ENCODE measurements at places on chromosomes 6 and 20.
A peak's percentile ranks its signal among the peaks of the same experiment; 100 is the strongest.

DNA sequence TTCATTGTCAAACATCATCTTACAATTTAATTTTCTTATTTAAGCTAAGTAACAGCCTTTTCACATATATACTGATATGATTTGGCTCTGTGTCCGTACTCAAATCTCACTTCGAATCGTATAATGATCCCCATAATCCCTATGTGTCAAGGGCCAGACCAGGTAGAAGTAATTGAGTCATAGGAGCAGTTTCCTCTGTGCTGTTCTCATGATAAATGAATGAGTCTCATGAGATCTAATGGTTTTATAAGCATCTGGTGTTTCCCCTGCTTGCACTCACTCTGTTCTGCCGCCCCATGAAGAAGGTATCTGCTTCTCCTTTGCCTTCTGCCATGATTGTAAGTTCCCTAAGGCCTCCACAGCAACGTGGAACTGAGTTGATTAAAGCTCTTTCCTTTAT is 25.1 kb upstream of the CMTR1 start:
- no peak for DNase-seq

- DNase-seq, result no peak
Measured at GRCh38 chr6:15659181-15659580, 3.6 kb downstream of the DTNBP1 start.

GRCh38 chr20:38599410-38599882 is 2.2 kb upstream of the ARHGAP40 start:
- DNase-seq, result no peak

DNA sequence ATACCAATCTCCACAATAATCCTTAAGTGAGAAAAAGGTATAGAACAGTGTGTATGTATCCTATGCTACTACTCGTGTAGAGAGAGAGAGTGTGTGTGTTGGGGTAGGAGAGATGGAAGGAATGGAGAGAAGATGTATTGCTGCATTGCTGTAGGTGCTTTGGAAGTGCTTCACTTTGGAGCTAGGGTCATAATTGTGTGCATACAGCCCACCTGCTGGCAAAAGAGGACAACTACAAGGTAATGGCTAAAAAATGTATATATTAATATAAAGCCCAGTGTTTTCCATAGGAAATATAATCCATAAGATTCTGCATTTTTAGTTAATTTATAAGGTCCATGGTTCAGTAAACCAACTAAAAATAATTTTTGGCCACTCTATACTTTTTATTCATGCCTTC is 36.1 kb downstream of the SERAC1 start:
- no peak for DNase-seq

DNA sequence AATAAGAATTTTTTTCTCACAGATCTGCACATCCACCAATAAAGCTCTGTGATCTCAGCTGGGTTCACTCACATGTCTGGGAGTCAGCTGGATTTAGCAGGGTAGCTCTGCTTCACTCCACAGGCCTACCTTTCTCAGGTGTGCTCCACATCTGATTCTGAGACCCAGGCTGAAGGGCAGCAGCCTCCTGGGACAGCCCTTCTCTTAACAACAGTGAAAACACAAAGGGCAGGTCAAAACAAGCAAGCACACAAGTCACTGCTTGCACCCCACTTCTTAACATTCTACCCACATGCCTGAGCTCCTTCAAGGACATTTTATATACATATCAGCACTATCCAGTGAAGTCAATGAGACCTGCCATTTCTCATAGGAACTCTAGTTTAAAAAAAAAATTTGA is 96.0 kb upstream of the MAP3K4 start:
- no peak for DNase-seq

GRCh38 chr6:149060300-149060984 is 257.1 kb upstream of the TAB2 start:
- peak; percentile 59 for DNase-seq

DNA sequence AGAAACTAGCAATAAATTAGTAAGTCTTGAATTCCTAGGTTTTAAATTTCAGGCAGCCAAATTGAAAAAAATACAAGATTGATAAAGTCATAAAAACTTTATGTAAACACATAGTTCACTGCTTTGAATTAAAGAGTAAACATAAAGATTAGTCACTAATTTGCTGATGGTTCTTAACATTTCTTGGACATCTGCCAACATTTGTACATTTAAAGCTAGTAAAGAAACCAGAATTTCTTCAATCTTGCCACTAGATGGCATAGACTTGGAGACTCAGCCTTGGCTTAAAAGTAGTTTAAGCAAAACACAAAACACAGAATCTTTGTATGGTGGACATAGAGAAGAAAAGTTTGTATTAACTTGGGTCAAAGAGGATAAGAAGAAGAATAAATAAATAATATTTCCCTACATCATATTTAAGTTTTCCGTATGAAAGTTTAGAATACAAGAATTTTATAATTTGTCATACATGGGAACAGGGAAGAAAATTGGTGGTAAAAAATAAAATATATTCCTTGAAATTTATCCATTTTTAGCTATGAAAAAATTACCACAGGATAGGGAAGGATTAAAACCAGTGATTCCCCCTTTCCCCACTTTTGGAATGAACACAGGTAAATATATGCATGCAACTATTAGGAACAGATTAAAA is 41.7 kb upstream of the FAM135A start:
- no peak for DNase-seq

GRCh38 chr20:39651645-39652325 is 689.6 kb downstream of the DHX35 start:
- no peak for DNase-seq

DNA sequence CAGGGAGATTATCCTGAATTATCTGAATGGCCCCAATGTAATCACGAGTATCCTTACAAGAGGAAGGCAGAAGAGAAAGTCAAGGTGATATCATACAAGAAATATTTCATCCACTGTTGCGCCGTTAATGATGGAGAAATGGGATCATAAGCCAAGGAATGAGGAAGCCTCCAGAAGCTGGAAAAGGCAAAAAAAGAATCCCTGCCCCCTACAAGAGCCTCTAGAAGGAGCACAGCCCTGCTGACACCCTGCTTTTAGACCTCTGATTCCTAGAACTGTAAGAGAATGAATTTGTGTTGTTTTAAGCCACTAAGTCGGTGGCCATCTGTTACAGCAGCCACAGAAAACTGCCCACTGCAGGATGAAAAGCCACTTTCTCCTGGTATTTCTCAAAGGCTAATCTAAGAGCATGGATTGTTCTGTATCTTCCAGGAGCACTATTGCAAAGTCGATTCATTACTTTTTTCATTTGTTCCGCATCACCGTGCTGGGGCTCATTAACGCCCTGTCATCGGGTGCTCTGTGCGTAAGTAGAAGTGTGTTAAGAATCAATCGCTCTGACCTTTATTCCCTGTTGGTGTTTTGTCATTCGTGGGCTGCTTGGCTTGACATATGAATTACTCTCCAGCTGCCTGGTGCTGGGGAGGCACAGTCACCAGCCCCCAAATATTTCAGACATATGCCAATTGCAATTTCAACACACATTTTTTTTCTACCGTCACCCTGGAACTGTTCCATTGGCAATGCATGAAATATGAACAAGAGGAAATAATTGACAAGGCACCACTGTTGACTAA is 117.0 kb downstream of the PCSK2 start:
- no peak for DNase-seq

- no peak for DNase-seq
Measured at GRCh38 chr6:109867970-109868358, 110.1 kb upstream of the GPR6 start.

DNA sequence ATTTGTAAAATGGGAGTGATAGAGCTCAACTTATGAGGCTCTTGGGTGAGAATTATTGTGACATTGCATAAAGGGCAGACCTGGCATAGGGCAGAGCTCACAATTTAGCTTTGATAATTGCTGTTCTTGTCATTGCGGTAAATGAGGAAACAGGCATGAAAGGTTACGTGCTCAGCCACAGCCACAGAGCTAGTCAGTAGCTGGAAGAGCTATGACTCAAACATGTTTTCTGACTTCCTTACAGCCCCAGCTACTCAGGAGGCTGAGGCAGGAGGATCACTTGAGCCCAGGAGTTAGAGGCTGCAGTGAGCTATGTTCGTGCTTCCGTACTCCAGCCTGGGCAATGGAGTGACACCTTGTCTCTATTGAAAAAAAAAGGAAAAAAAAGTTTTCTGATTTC is 3.5 kb upstream of the GHRH start:
- DNase-seq, result no peak

- no peak for DNase-seq
Measured at GRCh38 chr6:24472181-24472580, 17.2 kb downstream of the GPLD1 start.

- DNase-seq, result no peak
Measured at GRCh38 chr6:111201764-111202163, 114.5 kb downstream of the SLC16A10 start.

DNA sequence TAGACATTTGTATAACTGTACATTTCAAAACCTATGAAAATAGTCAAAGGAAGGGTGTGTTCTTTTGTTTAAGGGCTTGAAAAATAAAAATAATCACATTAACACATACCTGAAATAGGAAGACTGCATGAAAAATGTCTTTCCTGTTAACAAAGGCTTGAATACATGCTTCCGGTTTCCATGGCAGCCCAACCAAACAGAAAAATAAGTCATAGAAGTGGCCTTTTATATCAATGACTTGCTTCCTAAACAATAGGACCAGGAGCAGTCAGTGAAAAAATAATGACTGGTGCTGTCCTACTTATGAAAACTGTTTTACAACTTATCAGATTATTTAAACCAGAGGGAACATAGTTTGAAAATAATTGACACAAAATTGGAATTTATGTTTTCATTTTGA is 412.6 kb upstream of the PLCB4 start:
- DNase-seq, result no peak

DNA sequence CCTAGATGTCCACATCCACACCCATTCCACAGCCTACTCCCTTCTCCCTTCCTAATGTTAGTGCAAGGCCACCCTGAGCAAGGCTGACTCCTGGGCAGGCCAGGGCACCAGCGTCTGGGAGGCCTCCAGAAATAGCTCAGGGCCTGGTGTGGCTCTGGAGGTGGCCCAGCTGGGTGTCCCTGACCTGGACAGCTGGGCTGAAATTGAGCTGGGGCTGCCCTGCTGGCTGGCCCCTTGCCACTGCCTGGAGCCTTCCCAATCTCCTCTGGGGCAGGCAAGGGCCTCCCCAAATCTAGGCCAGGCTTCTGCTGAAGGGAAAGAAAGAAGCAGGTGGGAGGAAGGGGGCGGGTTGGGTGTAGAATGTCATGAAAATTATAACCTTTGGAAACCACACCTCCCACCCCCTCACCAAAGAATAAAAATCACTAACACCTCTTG is 2.1 kb downstream of the FAM110A start:
- no peak for DNase-seq

GRCh38 chr6:23013776-23014175 is 444.4 kb downstream of the HDGFL1 start:
- DNase-seq, result no peak

- no peak for DNase-seq
Measured at GRCh38 chr6:131486608-131487007, 86.4 kb upstream of the ARG1 start.

- DNase-seq, result no peak
Measured at GRCh38 chr6:25499615-25500235, 152.3 kb upstream of the SCGN start.

GRCh38 chr20:55143601-55144000 is 668.2 kb downstream of the DOK5 start:
- no peak for DNase-seq

DNA sequence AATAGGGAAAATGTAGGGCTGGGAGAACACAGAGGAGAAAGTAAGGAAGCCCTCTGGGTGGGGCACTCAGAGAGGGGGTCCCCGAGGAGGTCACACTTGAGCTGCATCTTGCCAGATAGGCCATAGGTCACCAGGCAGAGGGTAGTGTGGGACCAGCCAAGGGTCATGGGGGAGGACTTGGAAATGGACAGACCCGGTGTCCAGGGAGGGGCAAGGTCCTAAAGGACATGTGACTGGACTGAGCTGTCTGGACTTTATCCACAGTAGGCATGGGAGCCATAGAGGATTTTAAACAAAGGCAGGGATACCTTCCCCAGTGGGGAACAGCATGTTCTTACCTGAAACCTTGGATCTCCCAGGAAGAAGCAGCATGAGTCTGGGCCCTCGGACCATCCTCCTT is 266.7 kb downstream of the LRFN2 start:
- DNase-seq, result no peak

DNA sequence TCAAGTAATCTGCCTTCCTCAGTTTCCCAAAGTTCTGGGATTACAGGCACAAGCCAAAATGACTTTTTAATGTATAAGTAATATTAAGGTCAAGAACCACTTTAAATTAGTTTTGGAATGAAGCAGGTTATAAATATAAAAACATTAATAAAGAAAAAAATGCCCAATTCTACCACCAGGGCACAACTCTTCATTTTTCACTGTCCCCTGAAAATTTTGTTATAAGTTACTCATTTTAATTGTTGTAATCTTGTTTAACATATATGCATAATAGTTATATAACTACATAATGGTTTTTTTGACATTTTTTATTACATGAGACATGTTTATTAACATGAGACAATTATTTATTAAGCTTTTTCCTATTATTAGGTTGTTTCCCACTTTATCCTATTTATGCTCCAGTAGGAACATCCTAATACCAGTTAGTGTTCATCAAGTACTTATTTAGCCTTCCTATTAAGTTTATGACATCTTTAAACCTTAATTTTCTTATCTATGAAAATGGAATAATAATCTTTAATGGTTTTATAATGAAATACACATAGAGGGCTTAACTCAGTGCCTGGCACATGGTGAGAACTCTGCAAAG is 182.1 kb upstream of the SCGN start:
- DNase-seq, result no peak

GRCh38 chr6:149337320-149337719 is 19.8 kb downstream of the TAB2 start:
- DNase-seq, result no peak

- no peak for DNase-seq
Measured at GRCh38 chr6:1726341-1726768, 116.6 kb downstream of the FOXC1 start.

- no peak for DNase-seq
Measured at GRCh38 chr6:15458021-15458459, 204.8 kb downstream of the DTNBP1 start.

GRCh38 chr6:90190752-90191395 is 105.8 kb downstream of the BACH2 start:
- DNase-seq, result no peak

GRCh38 chr6:128290221-128290620 is 230.2 kb downstream of the PTPRK start:
- no peak for DNase-seq

GRCh38 chr6:41713650-41714291 is 21.6 kb downstream of the TFEB start:
- DNase-seq, result no peak

Data from activated CD4-positive, alpha-beta T cell treated with anti-CD3 and anti-CD28 coated beads, Interleukin-2, amount 50 U/mL, for 48 hours (primary cell).